ENCODE measurements at places on chromosomes 6 and 20. TPM values are rescaled to one million over a fixed set of nuclear protein-coding genes. Genes with fewer than 3 reads are reported as not detected.

PMEPA1 gene
- total RNA-seq: 7.5 TPM

GRCh38 chr6:123316733-123317323 is 319.9 kb downstream of the TRDN start:
- DNase-seq: peak; percentile 14

GRCh38 chr6:53611889-53612288 is 53.7 kb downstream of the KLHL31 start:
- no peak for DNase-seq

DNA sequence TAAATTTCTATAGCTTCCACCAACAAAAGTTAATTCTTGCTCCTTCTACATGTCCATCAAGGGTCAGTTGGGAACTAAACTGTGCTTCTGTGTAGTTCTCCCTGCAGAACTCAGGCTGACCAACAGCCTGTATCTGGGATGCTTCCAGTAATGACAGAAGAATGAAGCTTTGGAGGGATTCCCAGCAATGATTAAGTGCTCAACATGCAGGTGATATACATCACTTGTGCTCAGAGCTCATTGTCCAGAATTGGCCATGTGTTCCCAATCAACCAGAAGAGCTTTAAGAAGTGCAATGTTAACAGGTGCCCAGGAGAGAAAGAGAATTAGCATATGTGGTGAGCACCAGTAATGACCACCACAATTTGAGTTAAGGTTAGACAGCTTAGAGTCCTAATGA is 37.4 kb upstream of the SNRPB2 start:
- no peak for DNase-seq

SLC17A1 gene
- not detected for total RNA-seq

DNA sequence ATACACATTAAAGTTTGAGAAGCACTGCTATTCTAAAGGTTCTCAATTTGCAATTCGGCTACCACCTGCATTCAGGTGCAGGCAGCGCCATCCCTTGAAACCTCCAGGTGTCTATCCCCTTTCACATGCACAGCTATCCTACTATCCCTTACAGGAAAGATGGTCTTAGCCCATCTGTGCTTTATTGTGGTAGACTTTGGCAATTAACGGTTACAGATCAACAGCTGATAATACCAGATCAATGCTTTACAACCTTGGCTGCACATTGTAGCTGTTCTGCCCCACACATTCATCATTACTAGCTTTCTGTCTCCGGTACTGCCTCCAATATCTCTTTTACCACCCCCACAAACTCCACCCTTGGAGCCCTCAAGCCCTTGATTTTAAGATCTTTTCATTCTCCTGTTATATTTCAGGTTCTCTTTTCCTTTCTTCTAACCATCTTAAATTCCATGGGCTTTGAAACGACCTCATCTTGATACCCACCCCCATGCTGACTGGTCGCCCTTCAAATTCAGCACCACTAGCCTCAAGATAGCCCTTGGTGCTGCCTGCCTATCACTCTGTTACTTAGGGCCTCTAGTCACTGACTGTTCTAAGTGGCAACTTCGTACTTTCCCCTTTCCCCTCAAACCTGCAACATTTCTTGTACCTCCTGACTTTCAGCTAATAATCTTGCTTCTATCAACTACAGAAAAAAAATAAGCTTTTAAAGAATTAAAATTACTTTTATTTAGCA is 50.8 kb downstream of the SPTLC3 start:
- DNase-seq: no peak

DNA sequence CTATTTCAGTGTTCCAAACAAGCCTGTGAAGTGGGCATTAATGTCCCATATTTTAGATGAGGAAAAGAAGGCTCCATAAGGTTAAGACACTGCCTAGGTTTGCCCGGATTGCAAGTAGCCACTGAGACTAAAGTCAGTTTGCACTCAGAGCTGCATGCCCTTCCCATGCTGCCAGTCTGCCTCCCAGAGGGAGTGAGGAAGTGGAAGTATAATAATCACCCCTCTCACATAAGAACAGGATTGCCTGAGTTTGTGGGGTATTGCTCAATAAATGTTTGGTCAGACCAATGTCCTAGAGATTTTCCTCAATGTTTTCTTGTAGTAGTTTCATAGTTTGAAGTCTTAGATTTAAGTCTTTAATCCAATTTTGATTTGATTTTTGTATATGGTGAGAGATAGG is 43.9 kb upstream of the CLIC5 start:
- no peak for DNase-seq

DNA sequence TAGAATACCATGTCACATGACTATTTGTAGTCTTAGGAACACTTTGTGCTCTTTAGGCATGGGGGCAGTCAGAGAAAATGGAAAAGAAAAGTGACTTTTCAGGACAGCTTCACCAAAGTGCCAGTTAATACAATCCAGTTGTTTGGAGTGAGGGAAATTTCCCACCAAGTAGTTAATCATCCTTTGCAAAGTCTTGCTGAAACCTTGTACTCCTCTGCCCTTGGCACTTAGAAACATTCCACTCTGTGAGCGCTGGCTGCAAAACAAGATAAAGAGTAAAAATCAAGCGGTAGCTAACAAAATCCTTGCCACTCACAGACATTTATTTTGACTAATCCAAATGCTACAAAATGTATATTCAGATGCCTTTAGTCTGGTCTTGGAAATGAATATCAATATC is 229.2 kb upstream of the HSF2 start:
- no peak for DNase-seq

SRXN1 gene
- 53.7 TPM for total RNA-seq

EDN3 gene
- not detected for total RNA-seq

Data from M059J (cell line).